Activated naive CD4-positive, alpha-beta T cell treated with anti-CD3 and anti-CD28 coated beads for 36 hours (primary cell): ENCODE measurements at places on chromosomes 2 and 18. TPM values are rescaled to one million over a fixed set of nuclear protein-coding genes. Genes with fewer than 3 reads are reported as not detected.

GRCh38 chr2:98713332-98714015, 17.5 kb downstream of the MGAT4A start:
- no peak overlapping the region for H3K4me3 ChIP-seq
- H3K27ac ChIP-seq, result peak overlapping the region; percentile 12
- H3K36me3 ChIP-seq, result peaks cover 15% of the 10 kb centered on the region
- H3K4me1 ChIP-seq, result peaks cover 94% of the 10 kb centered on the region
- H3K27me3 ChIP-seq, result no peaks in the 10 kb centered on the region
- no peak for DNase-seq

DNA sequence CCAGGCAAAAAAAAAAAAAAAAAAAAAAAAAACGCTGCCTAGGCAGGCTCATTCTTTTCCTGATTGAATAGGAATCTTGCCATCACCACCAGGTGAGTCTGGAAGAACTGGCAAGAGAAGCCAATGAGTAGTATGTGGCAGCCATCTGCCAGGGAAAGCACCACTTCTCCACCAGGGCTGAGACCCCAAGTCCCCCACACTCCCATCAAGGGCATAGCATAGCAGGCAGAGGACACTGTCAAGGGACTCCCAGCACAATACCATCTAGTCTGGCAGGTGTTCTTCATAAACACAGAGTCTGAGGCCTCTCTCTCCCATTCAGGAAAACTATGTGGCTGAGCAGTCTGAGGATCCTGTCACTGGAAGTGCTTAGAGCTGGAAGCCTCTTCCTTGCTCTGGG, 538.1 kb upstream of the DSEL start:
- no peaks in the 10 kb centered on the region for H3K4me1 ChIP-seq
- H3K4me3 ChIP-seq, result no peak overlapping the region
- no peaks in the 10 kb centered on the region for H3K36me3 ChIP-seq
- no peak for DNase-seq

GRCh38 chr2:26380281-26380680, 21.4 kb upstream of the DRC1 start:
- no peak overlapping the region for H3K4me3 ChIP-seq
- H3K27ac ChIP-seq, result no peak overlapping the region
- DNase-seq, result no peak
- peaks cover 5% of the 10 kb centered on the region for H3K4me1 ChIP-seq
- H3K36me3 ChIP-seq, result peaks cover 34% of the 10 kb centered on the region

- H3K36me3 ChIP-seq, result no peaks in the 10 kb centered on the region
- no peak for DNase-seq
- no peak overlapping the region for H3K4me3 ChIP-seq
- no peaks in the 10 kb centered on the region for H3K4me1 ChIP-seq
- no peak overlapping the region for H3K27ac ChIP-seq
Measured at GRCh38 chr18:371609-371982, 103.7 kb upstream of the THOC1 start.

GRCh38 chr18:74508821-74509225, 12.7 kb downstream of the CNDP2 start:
- peaks cover 41% of the 10 kb centered on the region for H3K36me3 ChIP-seq
- H3K27ac ChIP-seq, result no peak overlapping the region
- H3K4me1 ChIP-seq, result no peaks in the 10 kb centered on the region
- H3K27me3 ChIP-seq, result no peaks in the 10 kb centered on the region

GRCh38 chr2:219457784-219458369, 23.2 kb downstream of the SPEG start:
- no peaks in the 10 kb centered on the region for H3K27me3 ChIP-seq
- peak; percentile 37 for DNase-seq
- no peak overlapping the region for H3K4me3 ChIP-seq
- no peak overlapping the region for H3K27ac ChIP-seq

DNA sequence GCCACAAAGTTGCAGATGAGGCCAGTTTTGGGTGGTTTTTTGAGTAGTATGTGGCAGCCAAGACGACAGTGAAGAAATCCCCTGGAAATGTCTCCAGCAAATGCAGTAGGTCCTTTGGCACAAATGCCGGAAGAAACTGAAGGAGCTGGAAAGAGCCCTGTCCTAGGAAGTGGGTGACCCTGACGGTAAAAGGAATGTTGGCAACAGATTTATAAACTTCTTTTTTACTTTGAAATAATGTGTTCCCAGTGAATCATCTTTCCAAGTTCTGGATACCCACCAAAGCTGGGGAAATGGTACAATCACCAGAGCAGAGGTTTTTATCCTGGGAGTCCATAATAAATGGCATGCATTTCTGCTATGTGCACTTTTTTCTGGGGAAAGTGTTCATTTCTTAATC, 112.9 kb downstream of the CSRNP3 start:
- H3K27ac ChIP-seq, result no peak overlapping the region
- DNase-seq, result no peak
- no peaks in the 10 kb centered on the region for H3K36me3 ChIP-seq
- peaks cover 12% of the 10 kb centered on the region for H3K27me3 ChIP-seq
- no peak overlapping the region for H3K4me3 ChIP-seq

DNA sequence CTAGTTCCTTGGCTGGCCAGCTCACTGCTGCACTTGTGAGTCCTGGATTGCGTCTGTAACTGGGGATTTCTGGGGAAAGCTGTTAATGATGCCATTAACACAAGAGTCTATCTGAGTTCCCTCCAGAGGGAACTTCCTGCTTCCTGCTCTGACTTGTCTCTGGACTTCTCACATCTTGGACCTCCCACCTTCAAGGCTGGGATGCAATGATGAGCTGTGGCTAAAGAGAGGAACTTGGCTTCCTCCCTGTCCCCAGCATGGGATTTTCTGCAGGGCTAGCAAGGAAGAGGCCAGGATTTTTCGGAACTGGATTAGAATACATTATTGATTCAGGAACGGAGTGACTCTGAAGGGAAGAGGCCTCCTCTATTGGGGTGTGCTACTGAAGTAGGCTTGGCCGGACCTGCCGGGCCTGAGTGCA, 155.5 kb downstream of the CLIP4 start:
- H3K36me3 ChIP-seq, result no peaks in the 10 kb centered on the region
- H3K27ac ChIP-seq, result no peak overlapping the region
- DNase-seq, result no peak
- no peak overlapping the region for H3K4me3 ChIP-seq
- peaks cover 6% of the 10 kb centered on the region for H3K27me3 ChIP-seq
- no peaks in the 10 kb centered on the region for H3K4me1 ChIP-seq

DNA sequence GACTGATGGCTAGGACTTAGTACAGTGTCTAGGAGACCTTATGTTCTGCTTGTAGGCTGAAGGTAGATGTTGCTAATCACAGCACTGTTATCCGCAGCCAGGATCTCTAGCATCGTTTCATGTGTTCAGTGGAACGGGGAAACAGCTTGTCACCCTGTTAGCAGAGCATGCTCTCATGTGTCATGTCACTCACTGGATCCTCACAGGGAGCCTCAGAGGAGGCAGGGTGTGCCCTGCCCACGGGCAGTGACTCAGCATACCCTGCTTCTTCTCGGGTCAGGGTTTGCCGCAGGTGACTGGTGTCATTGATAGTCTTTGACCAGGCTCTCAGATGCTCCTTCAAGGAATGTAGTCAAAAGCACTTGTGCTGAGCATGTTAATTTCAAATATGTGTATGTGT, 44.4 kb downstream of the RPIA start:
- H3K27ac ChIP-seq, result peak overlapping the region; percentile 78
- peaks cover 17% of the 10 kb centered on the region for H3K36me3 ChIP-seq
- H3K4me3 ChIP-seq, result no peak overlapping the region
- H3K4me1 ChIP-seq, result peaks cover 15% of the 10 kb centered on the region
- no peaks in the 10 kb centered on the region for H3K27me3 ChIP-seq

DNA sequence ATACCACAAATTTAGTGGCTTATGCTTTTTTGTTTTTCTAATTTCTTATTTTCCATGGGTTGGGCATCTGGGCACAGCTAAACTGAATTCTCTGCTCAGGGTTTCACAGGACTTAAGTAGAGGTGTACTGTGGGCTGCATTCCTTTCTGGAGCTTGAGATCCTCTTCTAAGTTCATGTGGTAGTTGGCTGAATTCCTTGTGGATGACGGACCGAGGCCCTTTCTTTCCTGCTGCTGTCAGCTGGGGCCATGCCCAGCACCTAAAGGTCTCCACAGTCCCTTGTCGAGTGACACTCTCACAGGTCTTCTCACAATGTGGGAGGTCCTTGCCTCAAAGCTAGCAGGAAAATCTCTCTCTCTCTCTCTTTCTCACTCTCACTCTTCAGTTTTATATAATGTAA, 433.5 kb upstream of the LRATD1 start:
- DNase-seq, result no peak
- H3K4me1 ChIP-seq, result no peaks in the 10 kb centered on the region
- no peaks in the 10 kb centered on the region for H3K27me3 ChIP-seq
- no peaks in the 10 kb centered on the region for H3K36me3 ChIP-seq
- no peak overlapping the region for H3K27ac ChIP-seq

DNA sequence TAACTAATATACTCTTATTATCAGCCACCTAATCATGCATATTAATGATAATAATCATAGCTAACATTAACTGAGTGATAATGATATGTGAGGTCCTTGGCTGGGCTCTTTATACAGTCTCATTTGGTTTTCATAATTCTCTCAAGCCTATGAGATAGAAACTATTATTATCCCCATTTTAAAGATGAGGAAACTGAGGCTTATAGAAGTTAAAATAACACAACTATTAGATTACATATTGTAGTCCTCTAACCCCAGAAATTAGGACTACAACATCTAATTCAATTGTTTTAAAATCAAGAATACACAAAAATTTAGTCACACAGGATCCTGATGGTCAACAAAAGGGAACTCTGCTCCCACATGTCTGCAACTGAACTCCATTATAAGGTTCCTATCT, 83.6 kb upstream of the ITGB6 start:
- no peaks in the 10 kb centered on the region for H3K27me3 ChIP-seq
- H3K27ac ChIP-seq, result no peak overlapping the region
- H3K36me3 ChIP-seq, result peaks cover 18% of the 10 kb centered on the region
- DNase-seq, result no peak
- no peak overlapping the region for H3K4me3 ChIP-seq

DNA sequence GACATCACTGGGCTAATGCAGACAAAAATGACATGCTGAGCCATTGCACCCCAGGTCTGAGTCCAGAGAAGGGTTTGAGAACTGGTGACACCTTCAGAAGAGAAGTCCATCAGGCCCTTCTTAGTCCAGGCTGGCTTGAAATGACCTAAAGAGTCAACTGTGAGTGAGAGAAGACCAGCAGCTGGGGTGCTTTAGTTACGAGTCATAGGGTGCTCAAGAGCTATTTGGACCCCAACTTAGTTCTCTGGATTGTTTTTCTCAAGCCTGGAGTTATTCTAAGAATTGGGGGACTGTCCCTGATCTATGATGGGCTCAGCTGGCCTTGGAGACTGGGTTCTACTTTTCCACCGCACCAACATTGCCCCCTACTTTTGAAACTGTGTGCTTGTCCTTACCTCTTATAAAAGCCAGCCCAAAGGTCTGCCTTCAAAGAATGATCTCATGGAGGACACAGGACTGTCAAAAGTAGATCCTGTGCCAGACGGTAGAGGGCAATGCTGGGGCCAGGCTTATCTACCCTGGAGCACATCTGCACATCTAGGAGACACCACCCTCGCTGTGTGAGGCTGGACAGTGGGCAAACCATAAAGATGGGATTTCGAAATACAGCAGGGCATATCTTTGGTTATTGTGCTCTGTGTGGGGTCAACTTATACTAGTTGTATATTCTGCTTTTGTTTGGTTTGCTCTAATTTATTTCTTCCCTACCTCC, 333.0 kb upstream of the SLC14A2 start:
- H3K27ac ChIP-seq, result no peak overlapping the region
- H3K4me1 ChIP-seq, result no peaks in the 10 kb centered on the region
- no peaks in the 10 kb centered on the region for H3K36me3 ChIP-seq
- H3K4me3 ChIP-seq, result no peak overlapping the region
- DNase-seq, result no peak

DNA sequence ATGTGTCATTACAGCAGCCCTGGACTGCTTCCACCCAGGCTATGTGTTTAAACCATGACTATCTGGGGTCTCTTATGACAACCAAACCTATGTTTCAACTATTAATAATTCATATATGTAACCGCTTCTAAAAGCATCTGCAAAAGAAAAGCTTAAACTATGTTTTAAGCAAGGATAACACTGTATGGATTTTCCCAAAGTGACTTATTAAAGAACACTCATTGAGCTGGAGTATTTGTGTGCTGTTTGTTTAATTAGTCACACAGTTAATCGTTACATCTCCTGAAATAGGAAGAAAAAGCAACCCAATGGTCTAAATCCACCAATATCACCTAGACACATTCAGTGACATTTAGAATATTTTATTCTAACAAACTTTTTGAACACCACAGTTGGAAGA, 51.3 kb downstream of the TMEM163 start:
- no peak overlapping the region for H3K27ac ChIP-seq
- H3K4me3 ChIP-seq, result no peak overlapping the region
- DNase-seq, result no peak
- no peaks in the 10 kb centered on the region for H3K36me3 ChIP-seq

DNA sequence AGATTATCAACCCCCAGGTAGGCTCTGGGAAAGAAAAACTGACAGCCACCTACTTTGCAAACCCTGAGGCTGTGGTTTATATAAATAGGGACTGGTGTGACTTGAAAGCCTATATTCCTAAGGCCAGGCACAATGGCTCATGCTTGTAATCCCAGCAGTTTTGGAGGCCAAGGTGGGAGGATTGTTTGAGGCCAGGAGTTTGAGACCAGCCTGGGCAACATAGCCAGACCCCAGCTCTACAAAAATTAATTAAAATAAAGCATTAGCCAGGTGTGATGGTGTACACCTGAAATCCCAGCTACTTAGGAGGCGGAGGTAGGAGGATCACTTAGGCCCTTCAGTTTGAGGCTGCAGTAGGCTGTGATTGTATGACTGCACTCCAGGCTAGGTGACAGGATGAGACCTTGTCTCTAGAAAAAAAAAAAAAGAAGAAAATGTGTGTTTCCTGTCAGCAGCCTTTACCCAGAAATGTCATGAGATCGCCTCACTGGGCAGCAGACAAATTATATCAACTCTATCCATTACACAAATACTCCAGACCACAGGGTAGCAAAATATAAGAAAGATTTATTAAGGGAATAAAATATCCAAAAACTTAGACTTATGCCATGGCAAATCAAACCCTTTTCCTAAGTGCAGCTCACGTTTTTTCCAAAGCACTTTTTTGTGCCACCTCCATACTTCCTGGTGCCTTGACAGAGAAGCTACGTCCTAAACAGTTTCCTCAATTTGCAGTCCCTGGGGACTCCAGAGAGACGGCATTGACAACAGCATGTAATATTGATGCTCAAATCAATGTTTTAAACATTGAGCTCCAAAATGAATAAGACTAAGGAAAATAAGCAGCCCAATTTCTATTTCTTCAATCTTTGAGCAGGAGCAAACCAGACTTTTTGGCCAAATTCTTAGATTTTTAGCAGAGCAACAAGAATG, 190.8 kb upstream of the NDUFV2 start:
- H3K4me1 ChIP-seq, result peaks cover 3% of the 10 kb centered on the region
- H3K27me3 ChIP-seq, result no peaks in the 10 kb centered on the region
- H3K4me3 ChIP-seq, result no peak overlapping the region

- H3K27me3 ChIP-seq, result no peaks in the 10 kb centered on the region
- DNase-seq, result no peak
- H3K27ac ChIP-seq, result no peak overlapping the region
- no peak overlapping the region for H3K4me3 ChIP-seq
Measured at GRCh38 chr2:61727746-61728145, 126.1 kb downstream of the FAM161A start.

The PSMA8 gene
- 2.1 TPM for total RNA-seq

The SERPINB4 gene
- not detected for total RNA-seq

The BOLL gene
- 0.12 TPM for total RNA-seq

The DHRS9 gene
- total RNA-seq, result 2.0 TPM

The FEV gene
- total RNA-seq, result not detected

The ITPRIPL1 gene
- total RNA-seq, result 13.3 TPM
